Astrocyte (in vitro differentiated cells and primary cell): ENCODE measurements at places on chromosomes 7 and 10.

- no peak for DNase-seq
Measured at GRCh38 chr7:116329686-116330503, 119.6 kb downstream of the TES start.

DNA sequence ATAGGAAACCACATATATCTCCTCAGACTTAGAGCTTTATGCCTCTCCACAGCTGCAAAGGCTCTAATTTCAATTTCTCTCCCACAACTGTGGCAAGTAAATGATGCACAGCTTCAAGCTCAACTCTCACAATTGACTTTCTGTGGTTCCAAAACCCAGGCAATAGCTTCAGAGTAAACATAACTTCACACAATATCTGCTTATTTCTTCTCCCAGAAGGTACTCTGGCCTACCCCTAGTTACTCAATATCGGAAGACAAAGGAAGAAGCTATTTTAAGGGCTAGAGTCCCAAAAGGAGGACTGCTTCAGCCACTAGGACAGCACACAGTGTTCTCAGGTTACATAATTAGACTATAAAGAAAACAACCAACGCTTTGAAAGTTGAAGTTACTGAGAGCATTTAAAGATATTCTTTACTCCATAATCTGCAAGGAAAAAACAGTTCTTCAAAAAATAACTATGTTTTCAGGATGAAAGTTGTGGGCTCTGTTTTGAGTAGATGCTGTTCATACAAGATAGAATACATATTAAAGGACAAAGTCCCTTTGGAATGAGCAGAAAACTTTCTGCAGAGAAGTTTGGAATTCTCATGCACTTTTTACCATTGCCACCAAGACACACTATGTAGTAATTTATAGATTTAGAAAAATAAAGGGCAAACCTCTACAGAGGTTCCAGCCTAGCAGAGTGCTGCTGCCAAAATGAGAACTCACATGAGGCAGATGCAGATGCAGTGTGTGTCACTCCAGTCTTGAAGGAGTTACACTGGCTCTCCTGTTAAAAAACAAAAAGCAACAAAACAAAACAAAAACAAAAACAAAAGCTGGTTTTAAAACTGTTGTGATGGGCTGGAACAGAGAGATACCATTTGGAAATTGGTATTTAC, 81.8 kb downstream of the NT5C2 start:
- DNase-seq, result peak; percentile 31

- peak; percentile 43 for DNase-seq
Measured at GRCh38 chr10:86688398-86688921, 20.1 kb downstream of the LDB3 start.

GRCh38 chr10:28241741-28242399, 61.0 kb downstream of the MPP7 start:
- DNase-seq, result no peak

GRCh38 chr10:72904806-72905205, 11.3 kb downstream of the OIT3 start:
- DNase-seq, result no peak

GRCh38 chr7:51456431-51457060, 139.9 kb upstream of the COBL start:
- DNase-seq, result no peak

GRCh38 chr10:123938890-123939289, 47.3 kb upstream of the CPXM2 start:
- DNase-seq, result no peak

GRCh38 chr10:130740915-130741750, 570.4 kb downstream of the TCERG1L start:
- DNase-seq, result no peak

- DNase-seq, result peak; percentile 52
Measured at GRCh38 chr7:91949221-91950009, 8.8 kb downstream of the AKAP9 start.

DNA sequence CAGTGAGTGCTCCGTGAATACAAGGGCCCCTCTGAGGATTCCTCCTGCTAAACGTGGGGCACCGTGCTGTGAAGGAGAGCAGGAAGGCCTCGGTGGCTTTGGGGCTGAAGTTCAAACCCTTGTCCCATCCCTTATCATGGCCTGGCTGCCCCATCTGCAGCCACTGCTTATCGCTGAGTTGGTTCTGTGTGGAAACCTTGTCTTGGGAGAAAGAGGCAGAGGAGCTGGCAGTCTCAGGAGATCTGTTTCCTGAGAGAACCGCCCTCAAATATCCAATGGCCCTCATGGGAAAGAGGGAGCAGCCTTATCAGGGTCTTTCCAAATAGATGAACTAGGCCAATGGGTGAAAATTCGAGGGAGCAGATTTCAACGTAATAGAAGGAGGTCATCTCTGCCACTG, 52.0 kb upstream of the NRF1 start:
- DNase-seq, result no peak

GRCh38 chr7:111753968-111754367, 191.7 kb upstream of the IMMP2L start:
- peak; percentile 63 for DNase-seq

- peak; percentile 85 for DNase-seq
Measured at GRCh38 chr10:31353574-31353973, 34.6 kb downstream of the ZEB1 start.

- DNase-seq, result no peak
Measured at GRCh38 chr7:80763289-80763688, 124.8 kb downstream of the CD36 start.

DNA sequence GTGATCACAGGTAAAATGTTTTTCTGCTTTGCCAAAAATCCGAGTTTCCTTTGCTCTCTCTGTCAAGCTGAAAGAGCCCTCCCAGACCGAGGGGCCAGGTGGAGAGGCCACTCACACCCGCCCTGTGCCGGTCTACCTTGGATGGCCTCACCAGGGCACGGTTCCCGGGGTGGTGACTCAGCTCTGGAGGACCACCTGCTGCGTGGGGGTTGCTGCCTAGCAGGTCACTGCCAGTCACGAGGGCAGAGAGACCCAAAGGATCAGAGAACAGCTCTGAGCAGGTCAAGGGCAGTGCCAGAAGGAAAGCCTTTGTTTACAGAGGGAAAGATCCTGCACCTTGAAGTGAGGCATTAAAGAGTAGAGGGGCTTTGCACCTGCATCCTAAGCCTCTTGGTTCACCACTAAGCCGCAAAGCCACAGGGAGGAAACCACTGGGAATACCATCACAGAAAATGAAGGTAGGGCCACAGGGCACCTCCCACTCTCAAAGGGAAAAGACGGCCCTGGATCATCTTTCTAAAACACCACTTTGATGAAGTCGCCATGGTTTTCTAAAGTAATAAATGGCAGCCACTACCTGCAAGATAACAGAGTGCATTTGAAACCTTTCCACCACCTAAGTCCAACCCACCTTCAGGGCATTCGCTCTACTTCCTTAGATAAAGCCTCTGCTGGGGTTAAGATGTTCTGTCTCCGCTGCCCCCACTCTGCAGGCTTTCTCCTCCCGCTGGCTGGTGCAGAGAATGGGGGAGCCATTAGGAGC, 160.3 kb upstream of the KLF14 start:
- DNase-seq, result peak; percentile 72

GRCh38 chr10:102682416-102682815, 31.8 kb downstream of the ARL3 start:
- DNase-seq, result no peak
